ENCODE measurements at places on chromosomes 12 and 14.

GRCh38 chr12:52366738-52367485, at the start of gene KRT85:
Gene KRT85, minus strand, starts transcription at chr12:52367481. Its CDS starts 76 bp downstream, at chr12:52367405.
- DNase-seq = no peak

- peak; percentile 12 for DNase-seq
Measured at GRCh38 chr14:88013750-88014349, 8.9 kb downstream of the GPR65 start.

DNA sequence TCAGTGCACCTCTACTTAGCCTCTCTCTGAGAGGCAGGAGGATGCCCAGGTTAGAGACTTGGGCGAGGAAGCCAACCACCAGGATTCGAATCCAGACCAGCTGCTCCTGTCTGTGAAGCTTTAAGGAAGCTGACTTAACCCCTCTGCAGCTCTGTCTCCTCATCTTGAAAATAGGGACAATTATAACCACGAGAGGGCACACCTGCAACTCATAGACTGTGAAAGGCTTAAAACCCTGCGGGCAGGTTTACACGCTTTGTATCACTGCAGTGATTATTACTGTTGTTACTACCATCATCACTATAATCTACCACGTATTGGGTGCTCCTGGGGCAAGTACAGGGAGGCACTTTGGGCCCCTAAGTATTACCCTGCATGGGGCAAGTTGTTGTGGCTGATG, 379.8 kb downstream of the VRK1 start:
- no peak for DNase-seq

GRCh38 chr12:66423266-66423665, 121.0 kb downstream of the HELB start:
- no peak for DNase-seq

DNA sequence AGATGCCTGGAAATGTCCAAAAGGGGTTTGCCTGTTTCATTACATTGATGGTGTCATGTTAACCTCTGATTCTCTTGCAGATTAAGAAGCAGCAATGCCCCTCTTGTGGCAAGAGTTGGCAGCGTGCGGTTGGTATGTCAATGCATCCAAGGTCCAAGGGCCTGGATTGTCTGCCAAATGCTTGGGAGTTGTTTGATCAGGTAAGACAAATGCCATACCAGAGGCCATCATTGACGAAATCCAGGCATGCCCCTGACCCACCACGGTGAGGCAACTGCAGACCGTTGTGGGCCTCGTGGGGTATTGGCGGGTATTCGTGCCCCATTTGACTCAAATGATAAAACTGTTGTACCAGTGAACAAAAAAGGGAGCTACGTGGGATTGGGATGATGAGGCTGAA, 11.4 kb upstream of the RNASE12 start:
- no peak for DNase-seq

DNA sequence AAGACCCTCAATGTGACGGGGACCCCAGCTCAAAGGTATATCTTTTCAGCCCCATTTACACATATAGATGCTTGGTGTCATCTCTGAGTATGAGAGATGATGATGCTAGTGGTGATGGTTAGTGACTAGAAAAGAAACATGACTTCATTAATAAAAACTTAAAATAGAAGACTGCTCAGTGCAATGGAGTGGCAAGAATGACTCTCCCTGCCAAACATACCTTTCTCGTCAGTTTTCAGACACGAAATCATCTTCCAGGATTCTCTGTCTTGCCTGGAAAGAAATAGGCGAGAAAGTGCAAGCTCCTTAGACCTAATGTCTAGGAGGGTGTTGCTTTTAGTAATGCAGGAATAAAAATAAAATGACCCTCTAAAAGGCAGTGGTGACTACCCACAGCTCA, 71.7 kb downstream of the TPH2 start:
- DNase-seq = no peak

DNA sequence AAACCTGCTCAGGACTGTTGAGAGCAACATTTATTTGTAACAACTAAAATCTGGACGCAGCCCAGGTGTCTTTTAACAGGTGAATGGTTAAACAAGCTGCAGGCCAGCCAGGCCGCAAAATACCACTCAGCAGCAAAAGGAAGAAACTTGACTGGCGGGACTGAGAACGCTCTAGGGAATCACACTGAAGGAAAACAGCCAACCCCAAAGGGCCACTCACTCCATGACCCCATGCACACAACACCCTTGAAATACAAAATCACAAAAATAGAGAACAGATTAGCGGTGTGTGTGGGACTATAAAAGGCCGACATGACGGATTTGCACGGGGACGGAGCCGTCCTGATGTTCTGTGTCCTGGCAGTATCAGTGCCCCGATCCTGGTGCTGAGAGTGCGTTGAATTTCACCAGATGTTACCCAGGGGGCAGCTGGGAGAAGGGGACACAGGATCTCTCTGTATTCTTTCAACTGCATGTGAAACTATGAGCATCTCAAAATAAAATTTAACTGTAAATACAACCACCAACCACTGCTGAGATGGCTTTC, 23.0 kb downstream of the VPS37B start:
- no peak for DNase-seq

- no peak for DNase-seq
Measured at GRCh38 chr12:19398376-19399363, 40.6 kb upstream of the AEBP2 start.
